Effector CD4-positive, alpha-beta T cell (primary cell): ENCODE measurements at places on chromosomes 2 and 18.

DNA sequence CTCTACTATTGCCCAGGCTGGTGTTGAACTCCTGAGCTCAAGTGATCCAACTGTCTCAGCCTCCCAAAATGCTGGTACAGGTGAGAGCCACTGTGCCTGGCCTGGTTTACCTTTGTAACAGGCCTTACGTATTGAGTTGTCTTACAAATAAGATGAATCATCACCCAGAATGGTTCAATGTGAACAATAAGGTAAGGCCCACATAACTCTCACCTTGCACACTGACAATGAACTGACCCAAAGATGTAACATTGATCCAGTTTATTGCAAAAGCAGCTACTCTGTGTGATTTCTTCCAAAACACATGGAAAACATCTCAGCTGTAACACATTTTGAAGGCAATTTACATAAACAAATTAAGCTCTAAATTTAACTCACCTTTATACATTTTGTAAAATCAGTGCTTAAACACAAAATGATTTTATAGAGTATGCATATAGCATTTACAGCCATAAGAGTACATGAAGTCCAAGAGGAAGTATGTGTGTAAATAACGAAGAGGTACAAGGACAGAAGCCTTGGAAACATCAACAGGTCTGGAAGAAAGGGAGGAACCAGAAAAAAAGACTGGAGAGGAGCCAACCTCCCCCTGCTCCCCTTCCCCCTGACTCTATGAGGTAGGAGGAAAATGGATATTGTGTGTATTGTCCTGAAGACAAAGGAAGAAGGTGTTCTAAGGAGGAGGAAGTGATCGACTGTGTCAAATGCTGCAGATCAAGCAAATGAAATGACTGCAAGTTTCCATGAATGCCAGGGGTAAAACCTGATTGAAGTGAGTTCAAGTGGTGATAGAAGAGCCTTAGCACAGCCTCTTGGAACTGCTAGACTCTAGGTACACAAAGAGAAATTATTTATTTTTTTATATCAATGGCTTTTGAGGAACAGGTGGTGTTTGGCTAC is 5.6 kb upstream of the WDFY1 start:
- no peak for DNase-seq

GRCh38 chr2:178860551-178860950 is 53.3 kb upstream of the TTN start:
- no peak for DNase-seq

DNA sequence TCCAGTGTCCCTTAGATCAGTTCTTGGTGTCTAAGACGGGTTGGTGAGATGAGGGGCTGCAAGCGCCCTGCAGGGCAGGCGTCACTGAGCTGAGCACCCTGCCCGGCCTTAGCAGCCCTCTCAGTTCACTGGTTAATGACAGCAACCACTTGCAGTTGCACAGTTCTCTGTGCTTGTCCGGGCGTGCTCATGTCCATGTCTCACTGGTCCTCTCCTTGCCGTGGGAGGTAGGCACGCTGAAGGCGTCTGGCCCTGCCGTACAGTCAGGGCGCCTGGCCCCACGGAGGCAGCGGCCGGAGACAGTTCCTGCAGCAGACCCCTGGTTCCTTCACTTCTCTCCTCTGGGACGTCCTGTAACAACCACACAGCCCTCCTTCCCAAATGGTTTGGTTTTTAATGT is 75.3 kb downstream of the ARHGEF4 start:
- DNase-seq, result no peak

GRCh38 chr2:181004647-181005325 is 24.4 kb downstream of the UBE2E3 start:
- no peak for DNase-seq

GRCh38 chr18:11179959-11180519 is 30.7 kb upstream of the PIEZO2 start:
- no peak for DNase-seq

- DNase-seq, result no peak
Observed at GRCh38 chr2:177245010-177245422, 19.5 kb downstream of the NFE2L2 start.

DNA sequence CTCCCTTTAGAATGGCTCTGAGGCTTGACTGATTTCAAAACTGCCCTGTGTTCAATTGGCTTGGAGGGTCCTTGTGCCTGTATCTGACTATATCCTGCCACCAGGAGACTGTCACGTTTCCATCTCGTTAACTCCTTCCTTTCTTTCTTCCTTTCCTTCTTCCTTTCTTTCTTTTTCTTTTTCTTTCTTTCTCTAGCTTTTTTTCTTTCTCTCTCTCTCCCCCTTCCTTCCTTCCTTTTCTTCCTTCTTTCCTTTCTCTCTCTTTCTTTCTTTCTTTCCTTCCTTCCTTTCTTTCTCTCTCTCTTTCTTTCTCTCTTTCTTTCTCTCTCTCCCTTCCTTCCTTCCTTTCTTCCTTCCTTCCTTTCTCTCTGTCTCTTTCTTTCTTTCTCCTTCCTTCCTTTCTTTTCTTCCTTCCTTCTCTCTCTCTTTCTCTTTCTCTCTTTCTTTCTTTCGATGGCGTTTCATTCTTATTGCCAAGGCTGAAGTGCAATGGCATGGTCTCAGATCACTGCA is 38.1 kb upstream of the EML6 start:
- DNase-seq, result no peak

GRCh38 chr2:207260947-207261346 is 95.2 kb upstream of the KLF7 start:
- no peak for DNase-seq

DNA sequence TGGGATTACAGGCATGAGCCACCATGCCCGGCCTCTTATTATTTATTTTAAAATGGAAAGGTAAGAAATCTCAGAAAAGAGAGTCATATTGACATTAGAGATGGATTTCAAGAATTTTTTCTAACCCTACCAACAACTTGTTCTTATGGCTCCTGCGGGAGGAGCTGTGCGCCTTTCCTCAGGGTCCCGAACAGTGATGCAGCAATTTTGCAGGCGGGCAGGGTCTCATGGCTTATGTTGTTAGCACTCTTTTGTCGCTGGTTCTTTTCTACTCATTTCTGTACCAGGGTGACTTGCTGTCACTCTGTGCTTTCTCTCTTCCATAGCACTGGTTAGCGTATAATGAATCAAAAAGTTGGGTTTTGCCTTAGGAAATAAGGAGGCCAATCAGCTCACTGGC is 148.8 kb upstream of the DLGAP1 start:
- no peak for DNase-seq

DNA sequence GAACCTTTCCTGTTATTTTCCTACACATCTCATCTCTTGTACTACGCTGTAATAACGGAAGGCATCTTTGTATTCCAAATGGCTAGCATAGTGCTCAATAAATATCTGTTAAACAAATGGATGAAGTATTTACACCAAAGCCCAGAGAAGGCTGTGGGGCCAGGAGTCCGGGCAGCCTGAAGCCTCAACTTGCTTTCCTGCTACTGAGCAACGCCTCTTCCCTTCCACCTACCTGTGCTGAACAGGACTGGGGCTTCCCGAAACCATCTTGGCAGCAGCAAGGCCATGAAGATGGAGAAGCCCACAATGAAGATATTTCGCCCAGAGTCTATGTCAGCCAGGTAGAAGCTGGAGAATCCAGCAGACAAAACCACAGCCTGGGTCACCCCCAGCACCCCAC is 2.5 kb upstream of the NHEJ1 start:
- no peak for DNase-seq

DNA sequence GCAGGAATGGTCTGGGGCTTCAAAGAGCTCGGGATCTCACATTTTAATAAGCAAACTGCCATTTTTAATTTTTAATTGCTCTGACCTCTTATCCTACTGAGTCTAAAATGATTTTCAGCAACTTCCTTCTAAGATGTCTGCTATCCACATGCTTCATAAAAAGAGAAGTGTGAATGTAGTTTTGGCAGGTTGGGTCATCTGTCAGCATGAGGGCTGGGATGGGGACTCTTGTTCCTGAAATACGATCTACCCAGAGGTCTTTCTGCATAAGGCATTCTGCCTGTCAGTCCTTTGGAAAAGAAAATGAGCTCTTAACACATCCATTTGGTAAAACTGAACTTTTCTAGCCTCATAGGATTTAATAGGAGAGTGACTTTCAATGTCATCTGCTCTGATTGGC is 252.8 kb upstream of the APCDD1 start:
- no peak for DNase-seq

DNA sequence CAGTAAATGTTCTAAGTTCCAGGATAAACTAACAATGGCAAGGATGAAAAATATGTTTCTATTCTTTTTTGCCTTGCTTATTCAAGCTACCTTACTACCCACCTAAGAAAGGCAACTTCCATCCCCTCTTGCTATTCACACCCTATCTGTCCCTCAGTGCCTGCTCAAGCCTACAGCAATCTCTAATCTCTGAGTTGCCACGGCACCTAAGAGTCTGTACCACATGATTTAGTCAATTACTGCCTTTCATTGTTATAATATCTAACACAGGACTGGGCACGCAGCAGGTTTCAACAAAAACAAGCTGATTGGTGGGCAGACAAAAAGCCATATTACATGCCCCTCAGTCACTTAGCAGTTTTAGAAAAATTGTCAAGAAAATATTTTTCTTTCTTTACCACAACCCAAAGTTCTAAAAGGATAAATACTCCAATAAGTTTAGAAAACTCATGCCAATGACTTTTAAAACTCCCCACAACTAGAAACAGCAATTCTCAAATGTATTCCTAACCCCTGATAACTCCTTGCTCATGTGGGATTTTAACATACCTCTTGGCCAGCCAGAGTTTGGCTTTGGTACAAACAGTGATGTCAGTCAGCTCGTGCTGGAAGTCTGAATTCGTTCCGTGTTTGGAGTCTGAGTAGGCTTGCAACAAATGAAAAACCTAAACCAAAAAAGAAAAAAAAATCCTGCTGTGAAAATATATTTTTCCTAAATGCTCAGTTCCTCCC is 117.3 kb upstream of the ZFP36L2 start:
- DNase-seq, result no peak

GRCh38 chr18:7366597-7366996 is 135.7 kb downstream of the LRRC30 start:
- no peak for DNase-seq

DNA sequence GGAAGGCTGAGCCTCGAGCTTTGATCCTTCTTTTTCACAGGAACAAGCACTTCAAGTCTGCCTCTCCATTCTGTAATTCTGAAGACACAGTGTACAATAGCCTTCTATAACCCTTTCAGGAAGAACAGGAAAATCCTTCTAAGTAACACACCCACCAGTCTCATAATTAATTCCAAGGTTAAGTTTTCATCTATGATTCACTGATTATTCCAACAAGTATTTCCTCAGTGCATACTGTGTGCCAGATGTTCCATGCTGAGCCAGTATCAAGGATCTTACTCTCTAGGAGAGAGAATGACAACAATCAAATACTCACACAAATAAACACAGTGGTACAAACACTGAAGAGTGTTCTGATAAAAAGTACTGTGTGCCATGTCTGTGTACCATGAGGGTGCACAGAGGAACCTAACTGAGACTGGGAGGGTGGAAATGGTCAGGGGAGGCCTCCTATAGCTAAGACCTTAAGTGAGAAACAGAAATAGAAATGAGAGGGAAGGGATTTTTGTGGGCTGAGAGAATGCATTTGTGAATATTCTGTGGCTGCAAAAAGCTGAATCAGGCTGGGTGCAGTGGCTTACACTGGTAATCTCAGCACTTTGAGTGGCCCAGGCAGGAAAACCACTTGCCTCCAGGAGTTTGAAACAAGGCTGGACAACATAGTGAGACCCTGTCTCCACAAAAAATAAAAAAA is 7.3 kb upstream of the MTLN start:
- no peak for DNase-seq

- no peak for DNase-seq
Observed at GRCh38 chr2:85273738-85274731, 53.8 kb downstream of the TGOLN2 start.

DNA sequence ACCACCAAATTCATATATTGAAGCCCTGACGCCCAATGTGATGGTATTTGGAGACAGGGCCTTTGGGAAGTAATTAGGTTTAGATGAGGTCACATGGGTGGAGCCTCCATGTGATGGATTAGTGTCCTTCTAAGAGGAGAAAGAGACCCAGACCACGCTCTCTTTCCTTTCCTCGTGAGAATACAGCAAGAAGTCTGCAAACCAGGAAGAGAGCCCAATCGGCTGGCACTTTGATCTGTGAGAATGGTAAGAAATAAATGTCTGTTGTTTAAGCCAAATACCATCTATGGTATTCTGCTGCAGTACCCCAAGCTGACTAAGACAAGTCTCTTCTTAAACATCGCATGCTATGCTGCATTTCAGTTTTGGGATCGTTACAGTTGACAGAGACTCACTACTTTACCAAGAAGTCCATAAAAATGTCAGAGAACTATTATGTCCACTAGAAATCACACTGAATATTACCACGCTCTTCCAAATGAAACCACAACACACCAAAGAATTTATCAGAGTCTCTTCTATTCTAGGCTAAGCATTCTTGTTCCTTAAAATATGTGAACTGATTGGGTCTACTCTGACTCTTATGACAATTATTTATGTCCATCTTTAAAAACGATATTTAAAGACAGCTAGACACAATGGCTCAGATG is 48.5 kb downstream of the LPIN2 start:
- no peak for DNase-seq

GRCh38 chr2:86622519-86623042 is 1.1 kb downstream of the RNF103 start:
- DNase-seq, result no peak

GRCh38 chr2:99729104-99730025 is 239.5 kb upstream of the REV1 start:
- no peak for DNase-seq

DNA sequence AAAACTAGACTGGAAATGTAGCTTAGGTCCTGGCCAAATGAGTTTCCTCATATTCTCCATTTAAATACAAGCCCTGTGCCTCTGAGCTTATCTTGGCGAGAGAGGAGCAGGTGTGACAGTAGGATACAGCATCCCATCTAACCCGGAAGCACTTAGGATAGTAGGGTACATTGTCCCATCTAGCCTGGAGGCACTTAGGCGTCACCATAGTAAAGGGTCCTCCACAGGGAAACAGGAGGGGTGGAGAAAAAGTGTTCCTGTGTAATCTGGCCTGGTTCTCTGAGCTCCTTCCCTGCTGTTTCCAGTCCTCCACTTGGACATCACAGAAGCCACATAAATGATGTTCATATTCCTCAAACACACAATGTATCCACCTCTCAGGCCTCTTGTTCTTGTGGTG is 301.4 kb downstream of the GALR1 start:
- DNase-seq, result no peak

GRCh38 chr18:64097497-64097896 is 51.4 kb downstream of the LINC00305 start:
- DNase-seq, result no peak

GRCh38 chr2:83186105-83186760 is 1272.8 kb downstream of the SUCLG1 start:
- DNase-seq, result no peak

DNA sequence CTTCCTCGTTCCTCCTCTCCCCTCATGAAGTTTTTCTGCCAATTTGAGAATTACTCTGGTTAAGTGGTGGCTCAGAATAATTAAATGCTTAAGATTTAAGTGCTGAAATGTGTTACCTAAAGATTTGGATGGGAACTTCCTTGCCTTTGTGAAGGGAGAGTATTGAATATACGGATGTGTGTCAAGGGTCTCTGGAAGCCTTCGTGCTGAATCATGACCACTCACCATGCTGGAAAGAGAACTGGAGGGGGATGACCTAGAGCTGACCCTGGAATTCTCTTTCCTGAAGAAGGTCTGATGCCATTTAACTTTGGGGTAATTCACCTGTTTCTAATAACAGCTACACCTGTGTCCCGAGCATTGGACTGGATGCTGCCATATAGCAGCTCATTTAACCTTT is 2.2 kb downstream of the MOCOS start:
- no peak for DNase-seq

- no peak for DNase-seq
Observed at GRCh38 chr2:20676353-20677215, 9.6 kb downstream of the GDF7 start.

GRCh38 chr2:222982010-222982908 is 69.7 kb upstream of the KCNE4 start:
- DNase-seq, result no peak

- DNase-seq, result no peak
Observed at GRCh38 chr2:239585422-239585821, 184.6 kb upstream of the HDAC4 start.
